CD4-positive, CD25-positive, alpha-beta regulatory T cell (primary cell): ENCODE measurements at places on chromosomes 1 and 21.
A peak's percentile ranks its signal among the peaks of the same experiment; 100 is the strongest.

GRCh38 chr1:87615491-87615890, 286.8 kb downstream of the LMO4 start:
- DNase-seq, result no peak

DNA sequence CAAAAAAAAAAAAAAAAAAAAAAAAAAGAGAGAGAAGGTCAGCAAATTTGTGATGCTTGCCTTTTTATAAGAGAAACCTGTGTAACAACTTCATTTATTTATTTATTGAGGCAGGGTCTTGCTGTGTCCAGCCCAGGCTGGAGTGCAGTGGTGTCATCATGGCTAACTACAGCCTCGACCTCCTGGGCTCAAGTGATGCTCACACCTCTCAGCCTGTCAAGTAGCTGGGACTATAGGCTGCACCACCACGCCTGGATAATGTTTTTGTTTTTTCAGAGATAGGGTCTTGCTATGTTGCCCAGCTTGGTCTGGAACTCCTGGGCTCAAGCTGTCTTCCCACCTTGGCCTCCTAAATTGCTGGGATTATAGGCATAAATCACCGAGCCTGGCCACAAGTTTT, 42.4 kb downstream of the DHCR24 start:
- DNase-seq, result no peak

DNA sequence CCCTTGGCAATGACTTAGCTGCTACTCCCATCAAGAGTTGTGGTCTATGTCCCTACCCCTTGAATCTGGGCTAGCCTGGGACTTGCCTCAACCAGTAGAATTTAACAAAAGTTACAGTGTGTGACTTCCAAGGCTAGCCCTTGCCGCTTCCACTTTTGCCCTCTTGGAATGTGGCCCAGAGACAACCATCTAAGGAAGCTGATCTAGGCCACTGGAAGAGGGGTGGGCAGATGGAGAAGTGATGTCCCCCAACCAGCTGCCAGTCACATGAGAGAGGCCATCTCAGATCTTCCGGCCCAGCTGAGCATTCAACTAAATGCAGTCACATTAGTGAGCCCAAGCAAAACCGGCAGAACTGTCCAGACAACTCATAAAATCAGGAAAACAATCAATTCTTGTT, 115.1 kb downstream of the TOMM20 start:
- no peak for DNase-seq

DNA sequence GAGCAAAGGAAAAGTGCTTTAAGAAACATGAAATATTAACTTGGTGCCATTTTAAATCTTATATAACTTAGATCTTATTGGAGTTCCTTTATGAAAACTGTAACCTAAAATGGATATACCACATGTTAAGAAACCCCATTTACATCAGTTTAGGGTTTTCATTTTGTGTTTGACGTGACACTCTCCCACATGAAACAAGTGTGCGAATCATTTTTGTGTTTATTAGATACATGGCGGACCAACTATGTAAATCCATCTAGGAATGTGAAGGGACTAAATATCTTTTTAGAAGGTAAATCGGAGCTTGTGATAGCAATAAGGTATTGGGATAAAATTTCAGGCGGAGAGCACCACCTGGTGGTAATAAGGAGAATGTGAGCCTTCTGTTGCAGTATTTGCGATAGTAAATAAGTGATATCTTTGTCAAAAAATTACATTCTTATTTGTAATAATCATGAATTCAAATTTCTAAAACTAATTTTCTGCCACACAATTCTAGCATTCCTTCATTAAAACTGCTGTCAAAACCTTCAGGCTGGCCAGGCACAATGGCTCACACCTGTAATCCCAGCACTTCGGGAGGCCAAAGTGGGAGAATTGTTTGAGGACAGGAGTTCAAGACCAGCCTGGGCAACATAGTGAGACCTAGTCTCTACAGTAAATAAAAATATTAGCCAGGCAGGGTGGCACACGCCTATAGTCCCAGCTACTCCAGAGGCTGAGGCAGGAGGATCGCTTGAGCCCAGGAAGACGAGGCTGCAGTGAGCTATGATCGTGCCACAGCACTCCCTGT, 31.3 kb downstream of the SMAP2 start:
- DNase-seq, result peak; percentile 75
